ENCODE measurements at places on chromosomes 7 and 10.

GRCh38 chr10:60323162-60323561, 66.5 kb downstream of the ANK3 start:
- DNase-seq = no peak

GRCh38 chr7:22549051-22549450, 49.1 kb upstream of the STEAP1B start:
- no peak for DNase-seq

- peak; percentile 47 for DNase-seq
Observed at GRCh38 chr7:5699467-5700384, 81.7 kb downstream of the RNF216 start.

GRCh38 chr7:141460781-141461715, 90.2 kb upstream of the AGK start:
- DNase-seq = no peak

DNA sequence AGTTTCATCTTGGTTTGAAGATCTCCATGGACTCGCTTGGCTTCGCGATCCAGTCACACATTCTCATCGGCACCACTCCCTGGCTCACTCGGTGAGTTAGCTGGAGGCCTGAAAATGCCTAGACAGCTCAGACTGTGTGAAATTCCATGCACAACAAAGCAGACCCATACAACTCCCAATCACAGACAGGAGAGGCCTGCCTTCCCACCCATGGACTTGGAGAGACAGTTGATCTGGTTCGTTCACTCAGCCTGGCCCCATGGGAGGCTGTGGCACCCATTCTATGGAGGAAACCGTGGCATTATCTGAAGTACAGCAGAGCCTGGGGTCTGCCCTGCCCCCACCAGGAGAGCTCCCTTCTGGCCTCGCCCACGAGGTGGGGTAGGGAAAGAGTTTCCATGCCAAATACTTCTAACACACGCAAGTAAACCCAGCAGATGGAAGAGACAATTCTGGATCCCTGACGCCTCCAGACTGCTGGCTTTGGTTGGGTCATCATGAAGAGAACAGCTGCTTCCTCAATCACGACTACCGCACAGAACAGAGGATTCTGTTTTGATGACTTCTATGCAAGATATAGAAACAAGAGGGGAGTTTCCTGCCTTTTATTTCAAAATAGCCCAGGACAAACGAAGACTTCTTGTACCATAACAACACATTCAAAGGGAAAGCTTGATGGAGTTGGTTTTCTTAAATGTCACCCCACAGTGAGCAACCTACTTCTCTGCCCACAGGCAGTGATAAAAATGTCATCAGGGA, 15.9 kb downstream of the FAM53B start:
- DNase-seq = no peak

DNA sequence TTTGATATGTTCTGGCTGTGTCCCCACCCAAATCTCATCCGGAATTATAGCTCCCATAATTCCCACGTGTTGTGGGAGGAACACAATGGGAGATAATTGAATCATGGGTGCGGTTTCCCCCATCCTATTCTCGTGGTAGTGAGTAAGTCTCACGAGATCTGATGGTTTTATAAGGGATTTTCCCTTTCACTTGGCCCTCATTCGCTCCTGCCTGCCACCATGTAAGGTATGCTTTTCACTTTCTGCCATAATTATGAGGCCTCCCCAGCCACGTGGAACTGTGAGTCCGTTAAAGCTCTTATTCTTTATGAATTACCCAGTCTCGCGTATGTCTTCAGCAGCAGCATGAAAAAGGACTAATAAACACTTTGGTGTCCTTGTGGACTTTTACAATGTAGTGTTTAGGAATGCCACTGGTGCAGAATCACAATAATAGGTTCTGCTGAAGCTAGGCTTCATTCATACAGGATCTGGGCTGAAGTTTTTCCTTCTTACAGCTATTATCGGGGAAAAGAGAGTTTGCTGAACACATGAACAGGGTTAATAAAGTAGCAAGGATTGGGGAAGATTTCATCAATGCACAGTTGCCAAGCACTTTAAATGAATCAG, 74.3 kb downstream of the CPED1 start:
- no peak for DNase-seq

DNA sequence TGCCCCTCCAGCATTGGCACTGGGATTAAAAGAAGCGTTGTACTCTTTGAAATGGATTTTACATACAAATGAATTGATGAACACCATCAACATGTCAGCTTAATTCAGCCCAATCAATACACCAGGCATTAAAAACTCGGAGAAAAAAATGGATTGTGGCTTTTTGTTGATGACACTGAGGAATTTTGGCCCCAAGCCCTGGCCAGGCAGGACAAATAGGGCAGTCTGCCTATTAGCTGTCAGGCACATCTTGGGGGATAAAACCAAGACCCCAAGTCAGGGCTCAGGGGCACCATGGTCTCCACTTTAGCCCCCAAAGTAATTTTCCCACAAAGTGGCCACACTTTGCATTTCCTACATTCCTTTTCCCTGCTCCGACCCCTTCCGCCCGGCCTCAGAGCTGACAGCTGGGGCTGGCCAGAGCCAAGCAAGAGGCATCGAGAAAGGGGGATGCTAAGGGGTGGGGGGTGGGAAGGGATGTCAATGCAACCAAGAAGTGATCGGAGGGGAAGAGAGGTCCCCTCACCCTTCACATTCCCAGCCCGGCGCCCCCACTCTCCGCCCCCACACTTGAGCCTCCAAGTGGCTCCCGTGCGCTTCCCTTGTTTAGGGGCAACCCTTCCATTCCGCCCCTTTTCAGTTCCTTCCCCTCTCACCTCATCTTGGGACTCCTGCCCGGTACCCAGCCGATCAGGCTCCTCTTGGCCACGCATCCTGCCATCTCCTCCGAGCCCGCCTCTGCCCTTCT, 711 bp downstream of the HIP1 start:
- no peak for DNase-seq

GRCh38 chr7:2405601-2406345, 2.4 kb downstream of the CHST12 start:
- DNase-seq = peak; percentile 84

DNA sequence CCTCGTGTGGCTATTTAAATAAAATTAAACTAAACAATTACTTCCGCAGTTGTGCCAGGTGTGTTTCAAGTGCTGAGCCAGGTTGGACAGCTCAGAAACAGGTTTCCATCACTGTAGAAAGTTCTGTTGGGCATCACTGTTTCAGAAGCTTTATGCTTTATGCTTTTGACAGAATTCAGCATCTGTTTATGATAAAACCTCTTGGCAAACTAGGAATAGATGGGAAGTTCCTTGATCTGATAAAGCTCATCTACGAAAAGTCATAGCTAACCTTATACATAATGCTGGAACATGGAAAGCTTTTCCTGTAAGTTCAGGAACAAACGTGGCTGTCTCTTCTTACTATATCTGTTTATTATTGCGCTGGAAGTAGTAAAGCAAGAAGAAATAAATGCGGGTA, 143.4 kb downstream of the DOCK1 start:
- no peak for DNase-seq

GRCh38 chr7:128726059-128726736, 13.0 kb upstream of the CALU start:
- no peak for DNase-seq

DNA sequence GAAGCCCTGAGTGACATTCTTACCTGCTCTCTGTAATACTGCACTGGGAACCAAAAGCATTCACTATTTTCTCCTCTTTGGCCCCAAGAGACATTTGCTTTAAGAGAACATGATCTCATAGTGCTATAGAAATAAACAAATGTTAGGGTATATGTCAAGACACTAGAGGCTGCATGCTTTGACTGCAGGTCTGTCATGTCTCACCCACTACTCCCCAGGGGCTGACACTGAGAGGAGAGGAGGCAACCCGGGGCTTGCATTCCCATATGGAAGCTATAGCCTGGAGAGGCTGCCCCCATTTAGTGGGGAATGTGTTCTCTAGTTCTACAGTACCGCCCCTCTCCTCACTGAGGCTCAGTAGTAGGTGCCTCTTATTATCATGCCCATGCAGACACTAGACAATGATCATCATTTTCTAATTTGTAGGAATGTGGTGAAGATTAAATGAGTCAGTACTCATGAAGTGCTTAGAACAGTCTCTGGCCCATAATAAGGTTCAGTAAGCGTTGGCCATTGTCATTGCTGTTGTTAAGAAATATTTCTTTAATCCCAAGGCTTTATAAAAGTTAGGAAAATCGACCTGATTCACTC, 4.9 kb upstream of the SLF2 start:
- DNase-seq = no peak

DNA sequence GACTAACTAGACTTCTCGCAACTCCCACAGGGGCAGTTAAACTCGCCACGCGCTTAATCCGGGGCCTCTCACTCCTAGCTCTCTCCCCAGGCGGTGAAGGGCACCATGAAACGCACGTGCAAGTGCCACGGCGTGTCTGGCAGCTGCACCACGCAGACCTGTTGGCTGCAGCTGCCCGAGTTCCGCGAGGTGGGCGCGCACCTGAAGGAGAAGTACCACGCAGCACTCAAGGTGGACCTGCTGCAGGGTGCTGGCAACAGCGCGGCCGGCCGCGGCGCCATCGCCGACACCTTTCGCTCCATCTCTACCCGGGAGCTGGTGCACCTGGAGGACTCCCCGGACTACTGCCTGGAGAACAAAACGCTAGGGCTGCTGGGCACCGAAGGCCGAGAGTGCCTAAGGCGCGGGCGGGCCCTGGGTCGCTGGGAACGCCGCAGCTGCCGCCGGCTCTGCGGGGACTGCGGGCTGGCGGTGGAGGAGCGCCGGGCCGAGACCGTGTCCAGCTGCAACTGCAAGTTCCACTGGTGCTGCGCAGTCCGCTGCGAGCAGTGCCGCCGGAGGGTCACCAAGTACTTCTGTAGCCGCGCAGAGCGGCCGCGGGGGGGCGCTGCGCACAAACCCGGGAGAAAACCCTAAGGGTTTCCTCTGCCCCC, 19.5 kb downstream of the WNT8B start:
- peak; percentile 77 for DNase-seq

- no peak for DNase-seq
Observed at GRCh38 chr10:128642023-128642422, 515.8 kb upstream of the MKI67 start.

GRCh38 chr7:30986331-30986730, 22.6 kb downstream of the GHRHR start:
- DNase-seq = no peak

DNA sequence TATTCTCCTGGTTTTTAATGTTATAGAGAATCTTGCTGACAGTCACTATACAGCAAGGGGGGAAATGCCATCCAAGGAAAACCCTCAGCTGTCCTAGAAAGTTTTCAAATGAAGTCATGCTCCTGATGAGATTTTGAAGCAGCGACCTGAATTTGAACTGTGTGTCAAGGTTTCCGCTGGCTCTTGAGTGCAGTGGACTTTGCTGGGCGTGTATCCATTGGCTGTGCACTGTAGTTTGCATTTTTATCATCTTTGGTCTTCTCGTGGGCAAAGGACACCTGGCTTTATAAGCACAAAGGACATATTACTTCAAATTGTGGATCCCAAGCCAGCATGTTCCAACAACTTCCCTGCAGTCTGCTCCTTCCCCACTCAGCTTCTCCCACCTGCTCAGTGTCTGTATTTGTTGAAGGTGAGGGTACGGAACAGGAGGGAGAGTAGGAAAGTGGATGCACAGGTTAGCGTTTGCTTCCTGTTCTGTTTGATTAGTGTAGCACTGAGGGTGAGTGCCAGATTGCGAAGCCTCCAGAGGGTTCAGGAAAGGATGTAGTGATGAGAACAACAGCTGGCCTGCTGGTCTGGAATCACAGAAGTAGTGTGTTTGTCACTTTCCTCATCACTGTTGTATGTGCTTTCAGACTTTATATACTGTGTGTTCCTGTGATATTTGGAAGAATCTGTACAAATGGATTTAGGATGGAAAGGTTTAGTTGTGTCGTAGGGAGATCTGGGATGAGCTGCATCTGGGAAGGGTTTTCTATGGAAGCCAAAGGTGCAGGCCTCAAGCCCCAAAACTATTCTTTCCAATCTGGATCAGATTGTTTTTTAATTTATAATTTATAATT, 204.8 kb downstream of the BMPER start:
- no peak for DNase-seq

DNA sequence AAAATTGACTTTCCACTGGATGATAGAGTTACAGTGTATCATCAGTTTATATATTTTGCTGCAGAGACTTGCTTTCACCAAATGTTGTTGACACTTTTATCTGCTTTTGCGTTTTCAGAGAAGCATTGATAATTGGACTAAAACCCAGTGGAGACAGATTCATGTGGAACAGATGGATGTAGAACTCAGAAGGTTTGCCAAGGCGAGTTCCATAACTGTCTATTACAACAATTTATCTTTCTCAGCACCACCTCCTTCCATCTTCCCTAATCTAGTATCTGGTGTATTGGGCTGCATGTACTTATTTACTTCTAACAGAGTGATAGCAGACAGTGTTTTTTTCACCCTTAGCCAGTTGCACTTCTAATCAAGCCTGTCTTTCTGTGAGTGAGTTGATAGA, 73.3 kb downstream of the DNAH11 start:
- DNase-seq = no peak

GRCh38 chr7:17099083-17099973, 199.1 kb upstream of the AHR start:
- no peak for DNase-seq

GRCh38 chr10:62491597-62491996, 117.4 kb downstream of the ZNF365 start:
- no peak for DNase-seq

DNA sequence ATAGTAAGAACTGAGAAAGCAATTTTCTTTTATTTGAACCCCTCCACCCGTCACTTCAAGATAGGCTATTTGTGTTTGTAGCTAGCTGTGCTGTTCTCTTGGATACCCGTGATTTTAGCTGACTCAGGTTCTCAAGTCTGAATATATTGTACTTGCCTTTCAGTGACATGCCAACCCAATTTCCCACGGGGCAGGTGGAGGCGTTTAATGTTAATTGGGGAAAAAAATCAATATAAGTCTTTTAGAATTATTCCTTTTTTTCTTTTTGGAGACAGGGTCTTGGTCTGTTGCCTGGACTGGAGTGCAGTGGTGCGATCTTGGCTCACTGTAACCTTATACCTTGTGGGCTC, 36.4 kb downstream of the ZRANB1 start:
- DNase-seq = no peak

DNA sequence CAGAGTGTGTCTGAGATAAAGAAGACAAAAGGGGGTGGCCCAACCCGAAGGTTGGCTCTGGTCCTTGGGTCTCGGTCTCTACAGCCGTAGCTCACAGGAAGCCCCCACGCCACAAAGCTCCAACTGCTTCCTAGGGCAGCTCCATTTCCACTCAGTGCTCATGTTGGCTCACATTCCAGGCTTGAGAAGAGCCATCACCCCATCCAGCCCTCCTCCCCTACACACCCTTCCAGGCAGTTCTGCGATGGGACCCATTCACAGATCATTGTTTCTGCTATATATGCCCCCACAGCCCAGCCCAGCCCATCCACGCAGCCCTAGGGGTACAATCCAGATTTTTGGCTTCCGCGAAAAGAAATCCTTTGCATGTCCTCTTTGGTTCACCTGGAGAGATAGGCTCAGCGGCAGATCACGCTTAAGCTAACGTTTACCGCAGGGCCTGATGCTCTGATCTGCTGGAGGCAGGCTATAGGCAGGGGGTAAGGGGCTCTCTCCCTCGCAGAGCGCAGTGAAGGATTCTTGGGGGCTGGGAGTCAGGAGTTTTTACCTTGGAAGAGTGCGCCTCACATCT, 6.2 kb upstream of the HOXA11 start:
- DNase-seq = no peak

Data from GM13977 (cell line).